ENCODE measurements at places on chromosomes 2 and 18.
A peak's percentile ranks its signal among the peaks of the same experiment; 100 is the strongest.

DNA sequence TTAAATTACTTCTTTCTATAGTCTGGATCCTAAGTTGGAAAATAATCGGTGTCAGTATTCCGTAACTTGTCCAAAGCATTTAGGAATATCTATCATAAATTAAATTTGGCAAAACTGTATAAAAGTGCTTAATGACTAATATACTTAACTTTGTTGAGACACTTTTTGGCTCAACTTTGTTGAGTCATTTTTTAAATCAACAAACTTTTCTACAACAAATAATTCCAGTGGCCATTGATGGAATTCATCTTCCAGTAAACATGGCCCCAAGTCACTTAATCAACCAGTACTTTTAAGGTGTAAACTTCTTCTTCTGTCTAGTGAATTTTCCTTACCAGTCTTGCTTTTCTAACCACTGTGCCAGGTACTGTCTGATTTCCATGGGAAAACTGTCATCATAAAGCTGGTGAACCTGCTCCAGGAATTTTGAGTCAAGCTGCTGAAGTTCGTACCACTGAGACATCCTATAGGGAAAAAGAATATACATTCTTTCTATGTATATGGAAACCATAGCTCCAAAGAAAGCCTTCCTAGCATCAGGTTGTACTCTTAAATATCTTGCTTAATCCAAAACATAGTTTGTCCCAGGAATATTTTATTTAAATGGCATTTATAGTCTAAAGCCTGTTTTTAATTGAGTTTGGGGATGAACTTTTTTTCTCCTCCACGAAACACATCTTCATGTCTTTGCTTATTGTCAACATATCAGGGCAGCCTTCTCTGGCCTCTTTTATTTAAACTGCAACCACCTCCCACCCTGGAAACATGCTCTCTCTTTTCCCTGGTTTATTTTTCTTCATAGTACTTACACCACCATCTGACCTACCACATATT is 4.2 kb downstream of the STAT1 start:
- no peak for DNase-seq

GRCh38 chr2:196967116-196967515 is 40.6 kb upstream of the PGAP1 start:
- DNase-seq: no peak

GRCh38 chr18:36028859-36029258 is 38.5 kb downstream of the RPRD1A start:
- no peak for DNase-seq

- no peak for DNase-seq
These were observed 80.0 kb upstream of the ZNF532 start for GRCh38 chr18:58784601-58785137.

GRCh38 chr18:31097666-31098065 is 4.6 kb downstream of the DSC2 start:
- no peak for DNase-seq

DNA sequence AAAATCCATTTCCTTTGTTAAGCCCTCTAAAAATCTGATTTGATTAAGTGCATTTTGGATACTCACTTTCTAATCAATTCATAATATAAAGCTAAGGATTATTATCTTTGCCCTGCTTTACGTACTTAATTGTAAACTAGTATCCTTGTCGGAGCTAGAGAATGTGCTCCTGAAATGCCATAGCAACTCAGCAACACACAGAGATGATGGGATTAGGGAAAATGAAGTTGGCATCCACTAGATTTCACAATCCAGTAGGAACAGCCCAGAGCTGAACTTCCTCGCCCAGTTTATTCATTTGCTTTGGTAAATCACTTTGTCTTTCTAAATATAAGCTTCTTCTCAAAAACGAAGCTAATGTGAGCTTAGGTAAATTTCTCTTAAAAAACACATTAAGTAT is 386.3 kb downstream of the CTNNA2 start:
- no peak for DNase-seq

DNA sequence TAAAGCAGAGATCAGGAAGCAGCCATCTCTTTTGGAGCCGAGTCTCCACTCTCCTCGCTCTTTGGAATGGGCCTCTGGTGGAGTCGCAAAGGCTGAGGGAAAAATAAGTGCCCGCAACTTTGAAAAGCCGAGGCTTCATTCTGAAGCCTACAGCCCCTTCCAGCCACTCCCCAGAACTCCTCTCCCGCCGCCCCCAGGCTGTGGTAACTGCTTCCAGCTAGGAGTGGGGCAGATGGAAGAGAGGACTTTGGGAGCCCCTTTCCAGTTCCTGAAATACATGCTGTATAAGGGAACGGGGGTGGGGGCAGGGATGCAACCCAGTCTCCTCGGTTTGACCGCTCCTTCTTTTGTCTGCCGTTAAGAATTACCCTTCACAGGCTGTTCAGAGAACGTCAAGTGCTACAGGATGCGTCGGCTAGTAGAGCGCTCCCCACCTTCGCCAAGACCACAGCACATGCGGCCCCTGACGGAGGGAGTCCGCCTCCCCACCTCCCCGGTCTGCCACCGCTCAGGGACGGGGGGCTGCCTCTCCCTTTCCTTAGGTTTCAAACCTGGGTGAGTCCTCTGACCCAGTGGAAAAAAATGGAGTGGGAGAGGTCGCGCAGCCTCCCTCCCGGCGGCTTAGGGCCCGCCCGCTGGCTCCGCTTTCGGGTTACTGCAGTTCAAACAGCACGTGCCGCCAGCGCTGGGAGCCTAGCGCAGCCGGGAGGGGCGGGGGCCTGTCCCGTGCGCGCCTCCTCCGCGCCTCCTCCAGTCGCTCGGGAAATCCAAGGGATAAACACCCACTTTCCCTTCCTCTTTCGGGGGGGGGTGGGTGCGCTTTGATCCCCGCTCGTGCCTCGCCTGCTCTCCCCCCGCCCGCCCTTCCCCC is 4.9 kb downstream of the CYP26B1 start:
- DNase-seq: no peak

- no peak for DNase-seq
These were observed 66.0 kb downstream of the STPG4 start for GRCh38 chr2:47089083-47089464.

GRCh38 chr2:10447895-10448575 is at the start of gene ODC1:
Gene ODC1 (minus strand): TSS chr2:10448327. CDS start chr2:10445032, 3,295 bp downstream.
- peak; percentile 96 for DNase-seq

DNA sequence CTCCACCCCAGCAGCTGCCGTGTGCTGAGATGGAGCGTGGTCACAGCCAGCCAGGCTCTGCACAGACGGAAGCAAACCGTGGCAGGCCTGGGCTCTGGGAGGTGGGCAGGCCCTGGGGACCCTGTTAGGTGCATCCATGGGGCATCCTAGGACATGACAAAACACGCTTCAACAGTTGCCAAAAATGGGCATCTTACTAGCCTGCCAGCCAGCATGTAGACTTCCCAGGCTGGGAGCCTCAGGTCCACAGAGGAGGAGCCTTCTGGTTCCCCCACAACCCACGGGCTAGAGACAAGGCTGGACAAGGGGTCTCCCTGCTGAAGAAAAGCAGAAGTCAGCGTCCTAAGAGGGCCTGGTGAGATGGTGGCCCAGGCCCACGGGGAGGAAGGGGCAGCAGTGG is 139.5 kb downstream of the HDAC4 start:
- DNase-seq: no peak

- DNase-seq: no peak
These were observed 2.1 kb downstream of the LRRTM1 start for GRCh38 chr2:80302314-80303005.

- no peak for DNase-seq
These were observed 515.7 kb upstream of the HS6ST1 start for GRCh38 chr2:128834207-128834879.

GRCh38 chr2:1697601-1698000 is 46.7 kb downstream of the PXDN start:
- DNase-seq: no peak

DNA sequence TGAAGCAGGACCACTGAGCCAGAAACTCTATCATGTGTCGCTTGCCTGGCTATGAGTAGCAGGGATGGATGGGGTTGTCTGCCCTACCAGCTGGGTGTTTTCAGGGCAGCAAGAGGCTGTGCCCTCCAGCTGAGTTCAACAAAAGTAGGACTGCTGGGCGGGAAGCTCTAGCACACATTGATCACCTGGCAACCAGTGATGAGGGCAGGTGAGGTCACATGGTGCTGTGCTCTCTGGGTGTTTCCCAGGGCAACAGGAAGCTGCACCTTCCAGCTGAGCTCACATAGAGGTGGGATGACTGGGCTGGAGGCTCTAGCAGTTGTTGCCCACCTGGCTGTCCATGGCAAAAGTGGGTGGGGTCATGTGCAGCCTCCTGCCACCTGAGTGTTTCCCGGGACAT is 487.3 kb upstream of the VWC2L start:
- DNase-seq: no peak

DNA sequence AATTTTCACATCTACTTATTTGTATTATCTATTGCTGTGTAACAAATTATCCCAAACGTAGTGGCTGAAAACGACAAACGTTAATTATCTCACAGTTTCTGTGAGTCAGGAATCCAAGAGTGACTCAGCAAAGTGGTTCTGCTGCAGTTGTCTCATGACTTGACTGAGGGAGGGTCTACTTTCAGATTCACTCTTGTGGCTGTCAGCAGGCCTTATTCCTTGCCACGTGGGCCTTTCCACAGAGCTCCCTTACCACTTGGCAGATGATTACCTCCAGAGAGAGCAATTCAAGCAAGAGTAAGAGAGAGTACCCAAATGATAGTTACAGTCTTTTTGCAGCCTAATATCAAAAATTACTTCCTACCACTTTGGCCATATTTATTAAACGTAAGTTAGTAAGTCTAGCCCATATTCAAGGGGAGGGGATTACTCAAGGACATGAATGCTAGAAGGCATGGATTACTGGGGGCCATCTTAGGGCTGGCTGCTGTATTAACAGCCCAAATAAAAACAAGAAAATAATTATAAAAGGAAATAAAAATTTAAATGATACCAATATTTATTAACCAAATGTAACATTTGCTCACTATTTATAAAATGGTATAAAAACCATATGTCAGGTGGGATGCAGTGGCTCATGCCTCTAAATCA is 48.7 kb upstream of the NBEAL1 start:
- DNase-seq: no peak

- no peak for DNase-seq
These were observed 979.2 kb downstream of the CNTNAP5 start for GRCh38 chr2:125004106-125004800.

DNA sequence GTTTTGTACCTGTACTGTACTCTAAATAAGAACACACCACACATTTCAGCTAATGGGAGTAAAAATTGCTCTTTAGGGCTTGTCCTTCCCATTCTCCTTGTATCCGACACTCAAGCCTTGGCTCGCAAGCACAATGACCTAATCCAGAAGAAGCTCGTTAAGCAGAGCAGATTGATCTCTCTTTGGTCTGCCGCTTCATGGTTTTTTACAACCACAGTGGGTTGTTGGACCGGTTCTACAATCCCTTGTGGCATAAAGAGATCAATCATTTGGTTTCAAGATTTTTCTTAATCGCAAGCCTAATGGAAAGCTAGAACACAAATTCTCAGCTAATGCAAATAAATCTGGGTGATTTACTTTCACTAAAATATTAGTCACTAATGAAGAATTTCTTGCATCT is 662.1 kb downstream of the LRP1B start:
- DNase-seq: no peak

- no peak for DNase-seq
These were observed 70.1 kb downstream of the DGKD start for GRCh38 chr2:233424154-233424951.

- no peak for DNase-seq
These were observed 111.8 kb downstream of the TTC27 start for GRCh38 chr2:32739664-32740063.

- no peak for DNase-seq
These were observed 92.9 kb upstream of the SLC14A2 start for GRCh38 chr18:45522371-45522770.

- DNase-seq: no peak
These were observed 28.0 kb downstream of the LHCGR start for GRCh38 chr2:48727560-48727959.

GRCh38 chr2:8534386-8534728 is 147.5 kb upstream of the ID2 start:
- DNase-seq: no peak

- no peak for DNase-seq
These were observed 1.1 kb downstream of the TTL start for GRCh38 chr2:112483042-112483473.

GRCh38 chr2:180539541-180539940 is 440.9 kb upstream of the UBE2E3 start:
- DNase-seq: no peak

GRCh38 chr18:32440518-32440917 is 30.2 kb downstream of the GAREM1 start:
- DNase-seq: no peak

GRCh38 chr2:23260621-23261020 is 124.4 kb upstream of the KLHL29 start:
- DNase-seq: no peak

DNA sequence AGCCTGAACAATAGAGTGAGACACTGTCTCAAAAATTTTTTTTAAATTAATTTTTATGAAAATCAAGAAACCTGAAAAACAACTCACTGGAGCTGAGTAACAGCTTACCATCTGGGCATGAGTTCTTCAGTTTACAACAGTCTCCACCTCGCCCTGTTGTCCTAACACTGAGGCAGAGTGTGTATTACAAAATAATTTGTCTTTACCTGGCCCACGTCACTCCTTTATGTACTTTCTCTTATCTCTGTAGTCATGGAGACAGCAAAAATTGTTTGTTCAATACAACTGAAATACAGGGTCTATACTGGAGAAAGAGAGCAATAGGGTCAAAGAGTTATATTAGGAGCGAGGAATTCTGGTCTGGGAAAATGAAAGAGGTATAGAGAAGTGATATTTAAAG is 48.1 kb downstream of the CYTIP start:
- no peak for DNase-seq

- no peak for DNase-seq
These were observed 188.2 kb downstream of the LDLRAD4 start for GRCh38 chr18:13406736-13407135.

Measured in CD4-positive, alpha-beta T cell treated with Interleukin-6 at 100 ng/mL for 8 hours (primary cell).